ENCODE measurements at places on chromosomes 16 and 17. TPM values are rescaled to one million over a fixed set of nuclear protein-coding genes. Genes with fewer than 3 reads are reported as not detected.

GRCh38 chr17:69254187-69254586, 25.6 kb upstream of the ABCA10 start:
- DNase-seq = no peak
- H3K4me3 ChIP-seq = no peak overlapping the region
- no peak overlapping the region for H3K27ac ChIP-seq
- no peaks in the 10 kb centered on the region for H3K4me1 ChIP-seq
- H3K36me3 ChIP-seq = no peaks in the 10 kb centered on the region
- H3K27me3 ChIP-seq = no peaks in the 10 kb centered on the region

- peak overlapping the region; percentile 78 for H3K27ac ChIP-seq
- H3K4me1 ChIP-seq = peaks cover 42% of the 10 kb centered on the region
- no peaks in the 10 kb centered on the region for H3K36me3 ChIP-seq
Observed at GRCh38 chr17:50218771-50219315, 17.4 kb upstream of the COL1A1 start.

DNA sequence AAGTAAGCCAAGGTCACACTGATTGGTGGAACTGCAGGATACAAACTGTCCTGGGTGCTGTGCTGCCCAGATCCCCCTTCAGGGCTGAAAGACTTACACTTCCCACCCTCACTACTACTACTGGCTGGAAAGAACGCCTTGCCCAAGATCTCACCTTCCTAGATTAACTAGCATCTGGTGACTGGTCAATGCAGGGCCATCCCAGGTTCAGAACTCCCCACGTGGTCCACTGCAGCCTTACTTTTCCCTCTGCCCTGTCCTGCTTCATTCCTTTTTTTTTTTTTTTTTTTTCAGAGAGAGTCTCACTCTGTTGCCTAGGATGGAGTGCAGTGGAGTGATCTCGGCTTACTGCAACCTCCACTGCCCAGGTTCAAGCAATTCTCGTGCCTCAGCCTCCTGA, 2.3 kb upstream of the PDZD9 start:
- peaks cover 8% of the 10 kb centered on the region for H3K4me1 ChIP-seq
- no peaks in the 10 kb centered on the region for H3K27me3 ChIP-seq
- H3K36me3 ChIP-seq = no peaks in the 10 kb centered on the region
- H3K27ac ChIP-seq = no peak overlapping the region

KRTAP4-7 gene
- total RNA-seq = not detected

GRCh38 chr17:61227866-61228265, 171.8 kb upstream of the TBX2 start:
- DNase-seq = no peak
- no peak overlapping the region for H3K4me3 ChIP-seq
- H3K4me1 ChIP-seq = no peaks in the 10 kb centered on the region
- H3K36me3 ChIP-seq = no peaks in the 10 kb centered on the region
- no peaks in the 10 kb centered on the region for H3K27me3 ChIP-seq
- no peak overlapping the region for H3K27ac ChIP-seq

- no peaks in the 10 kb centered on the region for H3K4me1 ChIP-seq
- H3K27me3 ChIP-seq = no peaks in the 10 kb centered on the region
- H3K36me3 ChIP-seq = no peaks in the 10 kb centered on the region
- no peak for DNase-seq
- H3K27ac ChIP-seq = no peak overlapping the region
Observed at GRCh38 chr17:20706751-20707373, 127.3 kb downstream of the CDRT15L2 start.

- H3K4me1 ChIP-seq = peaks cover 6% of the 10 kb centered on the region
- H3K27ac ChIP-seq = no peak overlapping the region
- H3K27me3 ChIP-seq = no peaks in the 10 kb centered on the region
Observed at GRCh38 chr17:57606111-57606875, 138.8 kb downstream of the CCDC182 start.

GRCh38 chr16:75433732-75434413, 570 bp upstream of the CFDP1 start:
- peak overlapping the region; percentile 96 for H3K4me3 ChIP-seq
- H3K4me1 ChIP-seq = peaks cover 4% of the 10 kb centered on the region
- H3K27ac ChIP-seq = peak overlapping the region; percentile 97
- no peaks in the 10 kb centered on the region for H3K27me3 ChIP-seq
- peak; percentile 95 for DNase-seq
- H3K36me3 ChIP-seq = no peaks in the 10 kb centered on the region

DNA sequence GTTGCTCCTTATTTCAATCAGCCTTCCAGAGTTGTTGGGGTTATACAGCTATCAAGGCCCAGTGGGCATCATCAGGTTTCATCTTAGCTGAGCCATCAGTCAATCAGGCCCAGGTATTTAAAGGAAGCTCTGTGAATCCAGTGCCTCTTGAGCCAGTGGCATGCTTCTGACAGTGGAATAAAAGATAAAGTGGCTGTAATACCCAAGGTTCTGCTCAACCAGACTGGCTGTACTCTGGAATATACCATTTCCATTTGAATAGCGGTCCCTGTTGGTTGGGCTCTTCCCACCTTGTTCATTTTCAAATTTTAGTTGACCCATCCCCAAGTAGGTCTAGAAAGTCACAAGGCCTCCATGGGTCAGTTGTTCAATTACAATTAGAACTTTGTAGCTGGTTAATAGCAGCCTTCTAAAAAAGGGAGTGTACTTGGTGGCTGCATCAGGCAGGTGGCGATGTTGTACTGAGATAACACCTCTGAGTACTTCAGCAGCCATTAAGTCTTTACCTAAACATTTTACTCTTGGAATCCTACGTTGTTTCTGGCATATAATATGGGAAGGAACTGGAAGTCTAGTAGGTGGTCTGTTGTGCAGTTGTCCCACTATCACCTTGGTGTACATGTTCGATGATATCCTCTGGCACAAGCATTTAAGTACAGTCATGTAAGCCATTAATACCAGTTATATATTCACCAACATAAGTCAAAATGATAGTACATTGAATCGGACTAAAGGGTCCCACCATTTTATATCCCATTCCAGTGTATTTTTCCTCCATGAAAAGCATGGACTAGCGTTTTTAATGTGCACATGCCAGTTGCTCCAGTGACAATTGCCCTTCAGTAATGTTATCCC, 294.1 kb downstream of the BCAS3 start:
- no peak overlapping the region for H3K4me3 ChIP-seq
- H3K36me3 ChIP-seq = no peaks in the 10 kb centered on the region
- no peak overlapping the region for H3K27ac ChIP-seq
- DNase-seq = peak; percentile 51
- H3K27me3 ChIP-seq = no peaks in the 10 kb centered on the region

- no peak overlapping the region for H3K27ac ChIP-seq
- no peaks in the 10 kb centered on the region for H3K36me3 ChIP-seq
- peaks cover 5% of the 10 kb centered on the region for H3K27me3 ChIP-seq
- DNase-seq = no peak
Observed at GRCh38 chr17:41618341-41619035, 5.9 kb downstream of the KRT17 start.

MPO gene
- not detected for total RNA-seq

DNA sequence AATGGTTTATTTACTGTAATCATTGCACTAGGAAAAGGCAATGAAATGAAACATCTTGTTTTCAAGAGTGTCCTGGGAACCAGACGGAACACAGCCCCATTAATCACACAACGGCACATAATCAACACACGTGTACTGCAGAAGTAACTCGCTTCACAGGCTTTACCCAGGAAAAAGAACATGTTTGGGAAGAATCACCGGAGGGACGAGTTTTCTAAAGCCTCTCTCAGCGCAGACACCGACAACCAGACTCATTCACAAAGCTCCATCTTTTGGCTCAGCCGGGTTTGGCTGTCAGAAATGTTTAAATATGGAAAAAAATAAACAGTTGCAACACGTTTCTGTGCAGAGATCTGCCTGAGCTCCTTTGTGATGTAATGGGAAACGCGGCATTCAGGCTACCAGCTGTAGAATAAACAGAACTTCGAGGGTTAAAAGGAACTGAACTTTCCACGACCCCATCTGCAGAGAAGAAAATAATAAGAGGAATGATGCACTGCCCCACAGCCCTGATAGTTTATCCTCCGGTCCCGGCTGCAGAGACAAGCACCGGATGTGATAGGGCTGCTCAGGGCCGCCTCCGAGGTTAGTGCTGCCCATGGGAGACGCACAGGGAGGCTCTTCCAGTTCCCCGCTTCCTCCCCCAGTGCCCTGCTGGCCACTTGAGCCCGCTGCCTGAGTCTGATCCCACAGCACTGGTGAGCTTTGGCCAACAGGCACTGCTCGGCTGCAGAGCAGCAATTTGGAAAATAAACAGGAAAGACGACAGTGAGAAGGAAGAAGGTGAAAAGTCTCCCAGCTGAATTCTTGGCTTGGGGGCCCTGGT, 119.8 kb downstream of the HIC1 start:
- H3K4me3 ChIP-seq = peak overlapping the region; percentile 26
- peak; percentile 97 for DNase-seq
- H3K27me3 ChIP-seq = no peaks in the 10 kb centered on the region
- H3K27ac ChIP-seq = peak overlapping the region; percentile 96
- H3K36me3 ChIP-seq = no peaks in the 10 kb centered on the region

DNA sequence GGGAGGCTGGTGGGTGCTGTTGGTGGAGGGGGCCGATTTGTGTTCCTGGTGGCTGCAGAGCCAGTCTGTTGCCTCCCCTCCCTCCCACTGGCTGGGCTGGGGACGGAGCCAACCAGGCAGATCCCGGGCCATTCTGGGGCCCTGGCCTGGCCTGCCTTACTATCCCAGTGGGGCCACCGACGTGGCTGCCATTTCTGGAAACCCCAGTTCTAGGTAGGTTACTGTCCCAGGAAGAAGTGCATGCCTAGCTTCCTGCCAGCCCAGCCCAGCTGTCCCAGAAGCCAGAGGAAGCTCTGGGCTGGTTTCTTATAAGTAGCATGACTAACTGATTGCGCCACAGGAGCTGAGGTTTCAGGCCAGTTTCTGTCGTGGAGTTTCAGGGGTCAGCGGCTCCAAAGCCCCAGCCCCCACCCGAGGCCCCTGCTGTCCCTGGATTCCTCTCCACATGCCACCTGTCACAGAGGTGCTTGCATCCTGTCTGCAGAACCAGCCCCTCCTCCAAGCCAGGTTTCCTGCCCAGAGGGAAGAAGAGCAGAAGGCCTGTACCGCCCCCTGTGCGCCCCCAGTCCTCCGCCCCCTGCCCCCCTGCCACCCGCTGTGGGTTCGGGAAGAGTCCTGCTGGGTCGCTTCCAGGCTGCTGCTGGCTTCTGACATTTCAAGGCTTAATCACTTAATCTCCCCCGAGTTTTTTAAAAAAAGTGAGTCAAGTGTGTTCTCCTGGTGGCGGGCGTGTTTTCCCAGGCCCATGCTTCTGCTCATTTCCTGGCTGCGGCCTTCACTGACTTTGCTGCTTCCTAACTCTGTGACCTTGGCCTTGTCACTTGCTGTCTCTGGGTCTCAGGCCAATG, 13.2 kb downstream of the IL4R start:
- peak overlapping the region; percentile 91 for H3K27ac ChIP-seq
- H3K4me1 ChIP-seq = peaks cover 19% of the 10 kb centered on the region
- peak; percentile 98 for DNase-seq
- no peak overlapping the region for H3K4me3 ChIP-seq

DNA sequence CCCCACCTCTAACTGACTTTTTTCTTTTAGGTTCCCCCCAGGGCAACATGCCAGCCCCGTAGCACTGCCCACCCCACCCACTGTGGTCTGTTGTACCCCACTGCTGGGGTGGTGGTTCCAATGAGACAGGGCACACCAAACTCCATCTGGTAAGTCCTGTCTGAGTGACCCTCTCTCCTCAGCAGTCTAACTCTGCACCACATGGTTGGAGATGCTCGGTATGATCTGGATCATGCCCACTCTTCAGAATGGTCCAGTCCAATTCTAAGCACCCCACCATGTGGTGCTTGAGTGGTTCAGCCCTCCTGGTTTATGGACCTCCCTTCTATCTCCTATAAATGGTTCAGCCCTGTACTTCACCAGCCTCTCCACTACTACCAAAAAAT, 5.9 kb downstream of the KDM6B start:
- no peak overlapping the region for H3K4me3 ChIP-seq
- peak; percentile 56 for DNase-seq
- peaks cover 7% of the 10 kb centered on the region for H3K36me3 ChIP-seq
- no peak overlapping the region for H3K27ac ChIP-seq
- no peaks in the 10 kb centered on the region for H3K27me3 ChIP-seq

NPW gene
- 0.99 TPM for total RNA-seq

GRCh38 chr16:72963533-72964315, 84.2 kb downstream of the ZFHX3 start:
- no peak overlapping the region for H3K27ac ChIP-seq
- H3K4me3 ChIP-seq = no peak overlapping the region
- no peaks in the 10 kb centered on the region for H3K27me3 ChIP-seq
- H3K36me3 ChIP-seq = peaks cover 12% of the 10 kb centered on the region
- peaks cover 2% of the 10 kb centered on the region for H3K4me1 ChIP-seq

DNA sequence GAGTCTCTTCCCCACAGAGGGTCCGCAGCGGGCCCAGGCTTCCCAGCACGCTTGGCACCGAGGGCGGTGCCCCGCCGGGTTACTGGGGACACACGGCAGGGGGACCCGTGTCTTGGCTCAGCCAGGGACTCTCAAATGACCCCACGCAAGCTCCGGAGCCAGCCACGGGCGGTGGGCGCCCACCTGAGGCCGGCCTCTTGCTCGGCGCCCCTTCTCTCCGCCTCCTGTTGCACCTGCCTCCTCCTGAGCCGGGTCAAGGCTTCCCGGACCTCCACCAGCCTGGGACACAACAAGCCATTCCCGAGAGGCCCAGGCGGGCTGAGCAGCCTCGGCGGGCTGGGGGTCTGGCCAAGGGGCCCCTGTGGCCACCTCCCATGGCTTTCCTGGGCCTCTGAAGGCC, 1.7 kb downstream of the CCDC154 start:
- no peak overlapping the region for H3K27ac ChIP-seq
- no peaks in the 10 kb centered on the region for H3K27me3 ChIP-seq
- H3K4me1 ChIP-seq = no peaks in the 10 kb centered on the region
- H3K36me3 ChIP-seq = peaks cover 7% of the 10 kb centered on the region
- H3K4me3 ChIP-seq = no peak overlapping the region
- DNase-seq = no peak

DNA sequence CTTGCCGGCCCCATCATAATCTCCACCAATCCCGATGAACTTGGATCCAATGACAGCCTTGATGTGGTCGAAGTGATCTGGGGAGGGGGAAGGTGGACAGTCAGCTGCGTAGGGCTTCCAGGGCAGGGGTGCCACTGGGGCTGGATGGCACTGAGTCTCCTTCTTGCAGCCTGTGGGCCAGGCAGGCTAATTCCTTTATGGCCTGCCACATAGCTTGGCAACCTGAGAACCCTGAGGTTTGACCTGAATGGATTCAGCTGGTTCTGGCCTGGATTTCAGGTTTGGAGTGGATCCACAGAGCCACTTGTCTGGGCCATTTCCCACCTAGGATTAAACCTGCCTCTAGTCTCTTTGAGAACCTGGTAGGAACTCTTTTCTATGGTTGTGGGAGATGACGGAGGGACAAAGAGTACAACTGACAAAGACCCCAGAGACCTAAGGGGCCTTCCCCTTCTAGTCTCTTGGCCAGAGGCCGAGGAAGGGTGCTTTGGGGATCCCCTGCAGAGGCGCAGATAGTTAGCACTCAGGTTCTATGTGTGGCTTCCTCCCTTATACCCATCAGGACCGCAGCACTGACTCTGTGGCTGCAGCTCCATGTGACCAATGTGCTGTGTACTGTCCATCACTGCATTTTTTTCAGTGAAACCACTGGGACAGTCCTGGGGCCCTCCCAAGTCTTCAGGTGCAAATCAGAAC, 9.2 kb upstream of the DPEP3 start:
- no peak for DNase-seq
- no peaks in the 10 kb centered on the region for H3K36me3 ChIP-seq
- H3K4me1 ChIP-seq = peaks cover 6% of the 10 kb centered on the region
- H3K27me3 ChIP-seq = no peaks in the 10 kb centered on the region
- no peak overlapping the region for H3K27ac ChIP-seq
- no peak overlapping the region for H3K4me3 ChIP-seq

KRTAP1-5 gene
- total RNA-seq = not detected

All from fibroblast of lung (primary cell).